ENCODE measurements at places on chromosomes 2 and 18. TPM values are rescaled to one million over a fixed set of nuclear protein-coding genes. Genes with fewer than 3 reads are reported as not detected.

GRCh38 chr2:206392118-206392517 is 51.2 kb upstream of the ADAM23 start:
- DNase-seq: no peak

DNA sequence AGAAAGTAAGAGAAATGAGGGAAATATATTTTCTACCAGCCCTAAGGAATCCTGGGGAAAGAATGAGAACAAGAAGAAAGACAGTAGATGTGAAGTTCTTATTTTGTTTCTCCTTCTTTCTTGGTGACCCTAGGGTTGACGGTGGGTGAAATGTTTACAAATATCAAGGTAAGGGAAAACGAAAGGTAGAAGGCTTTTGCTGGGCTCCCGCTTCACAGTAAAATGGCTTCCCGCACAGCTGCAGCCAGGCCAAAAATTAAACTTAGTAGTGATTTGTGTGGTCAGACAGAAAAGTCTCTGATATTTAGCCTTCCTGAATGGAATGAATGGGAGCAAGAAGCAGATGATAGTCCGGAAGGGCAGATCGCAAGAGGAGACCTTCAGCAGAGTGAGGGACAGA is 99.1 kb upstream of the COL3A1 start:
- DNase-seq: no peak

GRCh38 chr2:52879561-52879960 is 888.0 kb upstream of the CHAC2 start:
- DNase-seq: no peak

DNA sequence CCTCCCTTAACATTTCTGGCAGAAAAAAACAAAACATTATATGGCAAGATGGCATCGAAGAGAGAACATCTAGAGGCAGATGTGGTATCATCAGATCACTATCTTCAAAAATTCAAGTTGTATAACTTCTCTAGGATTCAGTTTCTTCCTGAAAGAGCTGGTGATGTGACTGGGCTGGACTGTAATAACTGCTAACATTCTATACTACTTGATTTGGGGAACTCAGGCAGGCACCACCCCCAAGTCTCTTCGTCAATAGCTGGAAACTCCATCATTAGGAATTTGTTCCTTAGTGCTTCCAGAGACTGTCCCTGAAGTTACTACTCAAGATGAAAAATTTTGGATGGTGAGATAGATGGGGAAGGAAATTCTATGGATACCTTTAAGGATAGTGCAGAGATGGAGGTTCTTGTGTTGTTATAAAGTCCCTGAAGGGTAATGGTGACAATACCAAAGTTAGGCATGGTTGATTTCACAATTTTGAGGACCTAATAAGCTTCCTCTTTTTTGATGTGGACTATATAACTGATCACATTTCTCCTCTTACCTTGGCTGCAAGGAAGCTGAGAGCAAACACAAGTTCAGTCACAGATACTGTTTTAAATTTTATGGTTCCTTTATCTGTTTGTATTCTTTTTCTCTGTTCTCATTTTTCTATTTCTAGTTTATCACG is 59.1 kb upstream of the PGAP1 start:
- no peak for DNase-seq

- DNase-seq: no peak
These were observed 42.4 kb downstream of the LONRF2 start for GRCh38 chr2:100279586-100280534.

DNA sequence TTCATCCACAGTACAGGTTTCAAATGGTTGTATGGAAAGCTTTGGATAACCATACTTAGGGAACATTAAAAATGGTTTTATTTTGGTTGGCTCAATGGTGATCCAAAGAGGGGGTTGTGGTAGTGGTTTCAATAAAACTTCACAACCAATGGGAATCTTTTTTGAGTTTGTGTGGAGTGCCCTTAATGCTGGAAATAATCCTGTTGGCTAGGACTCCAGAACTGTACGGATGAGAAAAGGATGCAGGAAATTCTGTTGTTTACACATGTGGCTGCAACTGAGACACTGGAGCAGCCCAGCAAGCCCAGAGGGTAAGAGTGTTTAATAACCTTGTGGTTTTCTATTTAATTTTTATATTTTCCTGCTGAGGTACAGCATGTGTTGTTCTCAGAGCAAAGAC is at the start of gene CCDC102B:
TSS of gene CCDC102B (plus strand) at position 210 of the 400 bp plus-strand sequence. CDS start 38,684 bp downstream, outside the sequence.
- DNase-seq: no peak

DNA sequence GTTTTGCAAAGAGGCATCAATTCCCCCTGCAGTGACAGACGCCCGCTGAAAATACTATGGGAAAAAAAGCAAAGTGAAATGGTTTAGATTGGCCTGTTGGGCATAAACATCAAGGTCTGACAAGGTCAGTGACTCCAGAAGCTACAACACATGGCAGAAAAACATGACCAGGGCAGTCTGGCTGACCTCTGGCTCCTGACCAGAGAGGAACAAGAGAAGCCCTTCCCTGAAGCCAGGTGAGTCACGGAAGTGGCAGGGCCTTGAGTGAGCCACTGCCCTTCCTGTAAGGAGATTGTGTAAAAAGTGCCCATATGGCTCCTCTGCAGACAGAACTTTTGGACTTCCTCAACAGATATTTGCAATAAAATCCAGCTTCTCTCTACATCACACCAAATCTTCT is 72.0 kb downstream of the DNER start:
- peak; percentile 55 for DNase-seq

DNA sequence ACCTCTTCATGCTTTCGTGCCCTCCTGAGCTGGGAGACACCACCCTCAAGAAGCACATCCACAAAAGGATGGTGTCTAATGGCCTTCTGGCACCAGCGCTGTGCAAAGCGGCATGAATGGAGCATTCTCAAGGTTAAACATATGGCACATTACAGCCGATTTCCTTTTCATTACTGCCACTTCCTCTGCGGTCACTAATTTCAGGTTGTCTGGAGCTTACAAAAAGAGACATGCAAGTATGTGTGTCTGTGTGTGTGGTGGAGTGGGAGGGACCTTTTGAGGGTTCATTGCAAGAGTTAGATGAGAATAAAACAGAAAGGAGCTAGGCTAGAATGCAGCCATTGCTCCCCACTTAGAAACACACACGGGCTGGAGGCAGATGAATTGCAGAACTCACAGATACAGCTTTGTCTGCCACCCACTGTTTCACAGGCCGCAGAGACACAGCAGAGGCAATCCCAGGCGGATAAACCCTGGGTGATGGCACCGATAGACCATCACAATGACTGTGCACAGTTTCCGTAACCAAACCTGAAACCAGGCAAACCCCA is 76.0 kb downstream of the TGIF1 start:
- DNase-seq: no peak

DNA sequence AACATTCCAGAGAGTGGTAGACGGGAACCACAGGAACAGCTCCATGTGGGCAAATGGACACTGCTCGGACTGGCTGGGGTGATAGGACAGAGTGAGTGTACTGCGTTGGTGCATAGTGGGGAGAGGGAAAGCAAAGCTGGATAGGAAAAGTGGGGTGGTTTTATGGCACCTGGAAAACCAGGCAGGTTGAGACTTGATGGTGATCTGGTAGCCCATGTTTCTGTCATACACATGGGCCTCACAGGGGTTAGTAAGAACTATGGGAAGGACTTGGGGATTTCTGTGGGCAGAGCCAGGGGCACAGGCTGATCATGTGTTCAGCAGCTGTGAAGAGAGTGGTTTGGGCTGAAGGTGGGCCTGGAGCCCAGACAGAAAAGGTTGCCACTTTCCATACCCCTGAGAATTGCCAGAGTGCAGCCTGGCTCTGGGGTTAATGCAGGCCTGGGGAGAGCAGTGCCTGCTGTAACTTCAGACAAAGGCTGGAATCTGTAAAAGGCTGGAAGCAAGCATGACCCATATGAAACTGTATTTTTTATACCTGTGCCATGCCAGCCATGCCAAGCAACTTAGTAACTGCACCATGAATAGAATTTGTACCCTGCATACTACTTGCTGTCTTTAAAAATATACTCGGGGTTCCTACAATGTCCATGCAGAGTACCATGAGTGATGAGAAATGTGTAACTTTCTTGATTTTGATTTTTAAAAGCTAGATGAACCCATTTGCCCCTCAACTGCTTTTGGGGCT is 41.9 kb downstream of the RPIA start:
- no peak for DNase-seq

CNTNAP5 gene
- not detected for total RNA-seq

OTOF gene
- total RNA-seq: 0.05 TPM

CABYR gene
- total RNA-seq: not detected

ITPRIPL1 gene
- 0.20 TPM for total RNA-seq

Measured in left lobe of liver (tissue), 2 donors.